ENCODE measurements at places on chromosomes 11 and 22.

DNA sequence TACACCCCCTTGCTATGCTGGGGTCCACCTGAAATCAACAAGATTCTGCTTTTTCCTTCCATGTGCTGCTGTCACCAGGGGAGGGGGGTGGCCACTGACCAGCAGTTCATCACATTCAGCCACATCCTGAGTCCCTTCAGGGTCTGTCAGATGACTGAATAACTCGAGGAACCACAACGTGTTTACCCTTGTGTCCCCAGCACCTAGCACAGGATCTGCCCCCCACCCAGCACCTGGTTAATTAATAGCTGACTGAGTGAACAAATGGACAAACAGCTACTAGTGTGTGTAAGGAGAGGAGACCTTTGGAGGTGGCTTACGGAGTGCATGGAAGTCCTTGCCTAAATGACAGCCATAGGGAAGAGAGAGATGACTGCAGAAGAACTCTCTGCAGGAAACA lies 119.5 kb upstream of the NCAM1 start:
- no peak for DNase-seq

DNA sequence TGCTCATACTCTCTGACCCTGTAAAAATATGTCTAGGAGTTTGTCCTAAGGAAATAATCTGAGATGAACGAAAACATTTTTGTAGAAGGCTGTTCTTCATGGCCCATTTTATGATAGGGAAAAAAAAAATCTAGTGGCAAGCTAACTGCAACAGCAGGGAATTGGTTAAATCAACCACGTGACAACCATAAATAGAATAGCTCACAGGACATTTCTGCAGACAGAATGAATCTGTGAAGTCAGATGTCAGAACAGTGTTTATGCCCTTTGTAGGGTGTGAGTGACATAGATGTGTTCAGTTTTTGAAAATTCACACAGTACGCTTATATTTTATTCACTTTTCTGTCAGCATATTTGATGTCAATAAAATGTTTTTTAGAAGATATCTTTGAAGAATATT lies 16.1 kb downstream of the ARHGAP1 start:
- DNase-seq: no peak

DNA sequence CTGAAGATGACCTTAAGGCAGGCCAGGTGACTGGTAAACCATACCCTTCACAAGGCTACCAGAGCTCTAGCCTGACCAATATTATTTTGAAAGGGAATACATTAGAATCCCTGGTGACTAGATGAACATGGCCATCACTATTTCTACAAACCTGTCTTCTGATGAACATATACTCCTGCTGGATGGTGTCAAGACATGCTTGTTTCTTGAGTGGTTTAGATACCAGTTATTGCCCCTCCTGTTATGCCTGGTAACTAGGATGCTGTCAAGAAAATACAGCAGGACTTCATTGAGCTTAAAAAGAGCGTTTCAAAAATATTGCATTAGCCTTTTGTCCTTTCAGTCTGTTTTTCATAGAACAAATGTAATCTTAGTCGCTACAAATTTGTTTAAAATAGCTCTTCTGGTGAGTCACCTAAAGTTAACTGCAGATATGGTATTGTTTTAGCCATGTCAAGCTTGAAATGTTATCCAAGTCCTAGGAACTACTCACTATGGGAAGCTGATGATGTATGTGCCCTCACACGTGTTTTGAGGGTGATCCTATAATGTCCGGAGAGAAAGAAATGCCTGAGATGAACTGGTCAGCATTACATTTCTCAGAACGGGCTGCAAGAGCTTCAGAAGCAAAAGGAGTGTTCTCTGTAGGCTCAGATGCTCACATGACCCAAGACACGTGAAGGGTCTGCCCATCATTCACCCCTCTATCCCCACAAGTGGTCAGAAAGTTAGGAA lies 20.6 kb downstream of the ADM start:
- DNase-seq: no peak

- DNase-seq: no peak
Observed at GRCh38 chr11:72239849-72240460, 4.0 kb downstream of the PHOX2A start.

GRCh38 chr22:22897947-22898346 lies 10.3 kb downstream of the IGLL5 start:
- DNase-seq: no peak

- DNase-seq: no peak
Observed at GRCh38 chr11:14819596-14819995, 72.4 kb downstream of the CYP2R1 start.

GRCh38 chr11:79121351-79121750 lies 319.5 kb downstream of the TENM4 start:
- no peak for DNase-seq

DNA sequence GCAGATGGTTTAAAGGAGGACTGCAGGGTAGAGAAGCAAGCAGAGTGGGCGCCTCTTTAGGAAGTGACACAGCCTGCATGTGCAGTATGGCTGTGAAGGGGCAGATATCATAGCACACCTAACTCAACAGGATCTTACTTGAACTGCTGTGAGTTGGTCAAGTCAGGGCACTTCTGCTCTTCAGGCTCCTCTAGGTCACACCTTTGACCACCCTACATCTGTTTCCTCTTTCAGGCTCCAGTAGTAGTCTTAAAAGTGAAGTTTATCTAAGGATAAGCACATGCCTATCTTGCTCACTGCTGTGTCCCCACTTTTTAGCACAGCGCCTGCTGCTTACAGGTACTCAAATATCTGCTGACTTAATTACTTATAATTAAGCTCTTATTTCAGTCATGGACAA lies 6.5 kb downstream of the MRPL16 start:
- DNase-seq: no peak

GRCh38 chr11:64372802-64373597 lies 14.0 kb downstream of the RPS6KA4 start:
- DNase-seq: no peak

Data from DND-41 (cell line).